ENCODE measurements at places on chromosomes 13 and 19.

- DNase-seq: no peak
These were observed 27.3 kb upstream of the SPATA13 start for GRCh38 chr13:24133021-24133795.

GRCh38 chr13:59734393-59734792, 429.3 kb downstream of the DIAPH3 start:
- no peak for DNase-seq

DNA sequence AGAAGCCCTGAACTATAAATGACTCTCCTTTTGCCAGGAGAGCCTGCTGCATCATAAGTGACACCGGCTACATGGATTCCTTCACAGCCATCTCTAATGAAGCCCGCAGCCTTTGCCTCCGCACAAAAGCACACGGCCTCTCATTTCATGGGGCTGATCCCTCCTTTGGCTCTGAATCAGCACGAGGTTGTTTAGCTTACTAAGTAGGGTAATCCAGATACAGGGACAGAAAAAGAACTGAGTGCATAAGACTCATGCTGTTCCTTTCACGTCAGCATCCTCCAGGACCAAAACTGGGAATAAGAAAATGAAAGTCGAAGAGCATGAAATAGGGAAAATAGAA, 136.3 kb downstream of the DCT start:
- no peak for DNase-seq

GRCh38 chr19:31364963-31365362, 15.7 kb upstream of the TSHZ3 start:
- DNase-seq: no peak

- no peak for DNase-seq
These were observed 35.2 kb downstream of the SLC15A1 start for GRCh38 chr13:98717256-98717655.
